Spleen (tissue), 13 donors: ENCODE measurements at places on chromosomes 5 and 9. TPM values are rescaled to one million over a fixed set of nuclear protein-coding genes. Genes with fewer than 3 reads are reported as not detected.

DNA sequence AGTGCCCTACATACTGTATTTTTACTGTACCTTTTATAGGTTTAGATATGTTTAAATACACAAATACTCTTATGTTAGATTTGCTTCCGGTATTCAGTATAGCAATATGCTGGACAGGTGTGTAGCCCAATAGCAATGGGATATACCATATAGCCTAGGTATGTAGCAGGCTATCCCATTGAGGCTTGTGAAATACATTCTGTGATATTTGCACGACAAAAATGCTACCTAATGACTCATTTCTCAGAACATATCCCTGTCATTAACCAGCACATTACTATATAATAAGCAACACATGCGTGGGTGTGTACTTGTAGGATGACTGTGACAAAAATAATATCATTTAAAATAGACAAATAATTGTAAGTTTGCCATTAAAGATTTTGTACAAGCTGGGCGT is 208.8 kb downstream of the MRPS30 start:
- H3K4me1 ChIP-seq = no peaks in the 10 kb centered on the region
- H3K36me3 ChIP-seq = no peaks in the 10 kb centered on the region
- no peaks in the 10 kb centered on the region for H3K27me3 ChIP-seq
- H3K4me3 ChIP-seq = no peak overlapping the region
- no peak for DNase-seq
- H3K27ac ChIP-seq = no peak overlapping the region

DNA sequence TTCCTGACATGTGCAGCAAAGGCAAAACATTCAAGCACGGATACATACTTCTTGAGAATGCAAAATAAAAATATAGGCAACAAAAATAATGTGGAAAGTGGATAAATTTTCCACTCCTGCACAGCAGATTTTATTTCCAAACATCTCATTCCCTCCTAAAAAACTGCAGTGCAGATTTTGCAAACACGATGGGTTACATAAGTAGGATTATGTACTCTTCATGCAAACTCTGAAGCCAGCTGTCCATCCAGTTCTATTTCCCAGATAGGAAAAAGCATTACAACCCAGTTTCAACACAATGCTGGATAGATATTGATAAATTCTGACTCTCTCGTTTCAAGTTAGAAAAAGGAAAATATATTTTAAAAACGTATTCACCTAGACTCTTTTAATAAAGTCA is 52.7 kb upstream of the CCNG1 start:
- H3K36me3 ChIP-seq = no peaks in the 10 kb centered on the region
- no peak overlapping the region for H3K27ac ChIP-seq
- no peak overlapping the region for H3K4me3 ChIP-seq
- no peaks in the 10 kb centered on the region for H3K4me1 ChIP-seq
- H3K27me3 ChIP-seq = no peaks in the 10 kb centered on the region

Gene PDCD1LG2
- 29.3 TPM for total RNA-seq

Gene DOK3
- total RNA-seq = 231 TPM

Gene NKD2
- 10.3 TPM for total RNA-seq

- no peaks in the 10 kb centered on the region for H3K27me3 ChIP-seq
- no peaks in the 10 kb centered on the region for H3K4me1 ChIP-seq
These were observed 320.6 kb upstream of the PTGER4 start for GRCh38 chr5:40359093-40359492.

DNA sequence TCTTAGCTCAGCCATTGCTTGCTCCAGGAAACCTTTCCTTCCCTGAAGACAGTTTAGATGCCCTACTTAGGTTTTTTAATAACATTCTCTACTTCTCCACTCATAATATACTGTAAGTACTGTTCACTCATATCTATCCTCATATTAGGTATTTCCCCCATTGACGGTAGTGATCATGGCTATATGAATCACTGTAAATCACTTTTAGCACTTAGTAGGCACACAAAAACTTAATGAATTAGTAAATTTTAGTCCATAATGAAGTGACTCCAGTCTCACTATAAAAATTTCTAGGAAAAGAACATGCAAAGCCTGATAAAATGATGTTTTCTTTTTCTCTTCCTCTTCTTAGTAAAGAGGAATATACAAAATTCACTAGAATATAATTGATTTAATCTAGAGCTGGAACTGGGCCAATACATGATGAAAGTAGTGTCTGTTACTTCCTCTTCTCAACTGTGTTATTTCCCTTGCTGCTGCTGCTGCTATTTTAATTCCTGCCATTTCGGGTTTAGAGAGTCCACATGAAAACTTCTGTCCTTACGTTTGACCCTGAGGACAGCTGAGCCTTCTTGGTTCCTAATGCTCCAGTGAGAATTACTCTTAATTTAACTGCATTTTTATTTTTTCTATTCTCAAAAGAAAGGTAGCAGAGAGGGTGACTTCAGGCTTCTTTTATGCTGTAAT is 73.5 kb downstream of the LNPEP start:
- peaks cover 2% of the 10 kb centered on the region for H3K36me3 ChIP-seq
- peaks cover 17% of the 10 kb centered on the region for H3K4me1 ChIP-seq
- DNase-seq = no peak
- peak overlapping the region; percentile 72 for H3K27ac ChIP-seq
- no peaks in the 10 kb centered on the region for H3K27me3 ChIP-seq

Gene PCDHGA8
- total RNA-seq = 0.70 TPM

GRCh38 chr5:179357031-179357430 is 11.8 kb upstream of the ADAMTS2 start:
- peaks cover 1% of the 10 kb centered on the region for H3K27me3 ChIP-seq
- no peaks in the 10 kb centered on the region for H3K36me3 ChIP-seq
- no peak for DNase-seq
- peaks cover 31% of the 10 kb centered on the region for H3K4me1 ChIP-seq
- H3K27ac ChIP-seq = peak overlapping the region; percentile 53

Gene YIPF5
- 34.1 TPM for total RNA-seq

Gene FRRS1L
- not detected for total RNA-seq

DNA sequence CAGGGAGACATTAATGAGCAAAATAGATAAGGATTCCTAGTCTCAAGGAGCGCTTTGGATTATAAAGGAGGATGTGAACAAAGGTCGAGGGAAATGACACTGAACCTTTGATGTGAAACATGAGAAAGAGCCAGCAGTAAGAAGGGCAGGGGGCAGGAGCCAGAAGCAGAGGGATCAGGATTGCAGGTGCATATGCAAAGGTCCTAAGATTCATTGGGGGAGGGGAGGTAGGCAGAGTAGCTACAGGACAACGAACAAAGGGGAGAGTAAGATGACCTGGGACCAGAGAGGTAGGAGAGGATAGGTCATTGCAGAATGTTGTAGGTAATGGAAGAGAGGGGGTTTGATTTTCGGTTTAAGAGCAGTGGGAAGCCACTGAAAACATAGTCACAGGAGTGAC is 129.2 kb upstream of the TRPM3 start:
- H3K4me1 ChIP-seq = peaks cover 7% of the 10 kb centered on the region
- no peak overlapping the region for H3K4me3 ChIP-seq
- H3K27me3 ChIP-seq = peaks cover 13% of the 10 kb centered on the region
- DNase-seq = no peak
- no peaks in the 10 kb centered on the region for H3K36me3 ChIP-seq

DNA sequence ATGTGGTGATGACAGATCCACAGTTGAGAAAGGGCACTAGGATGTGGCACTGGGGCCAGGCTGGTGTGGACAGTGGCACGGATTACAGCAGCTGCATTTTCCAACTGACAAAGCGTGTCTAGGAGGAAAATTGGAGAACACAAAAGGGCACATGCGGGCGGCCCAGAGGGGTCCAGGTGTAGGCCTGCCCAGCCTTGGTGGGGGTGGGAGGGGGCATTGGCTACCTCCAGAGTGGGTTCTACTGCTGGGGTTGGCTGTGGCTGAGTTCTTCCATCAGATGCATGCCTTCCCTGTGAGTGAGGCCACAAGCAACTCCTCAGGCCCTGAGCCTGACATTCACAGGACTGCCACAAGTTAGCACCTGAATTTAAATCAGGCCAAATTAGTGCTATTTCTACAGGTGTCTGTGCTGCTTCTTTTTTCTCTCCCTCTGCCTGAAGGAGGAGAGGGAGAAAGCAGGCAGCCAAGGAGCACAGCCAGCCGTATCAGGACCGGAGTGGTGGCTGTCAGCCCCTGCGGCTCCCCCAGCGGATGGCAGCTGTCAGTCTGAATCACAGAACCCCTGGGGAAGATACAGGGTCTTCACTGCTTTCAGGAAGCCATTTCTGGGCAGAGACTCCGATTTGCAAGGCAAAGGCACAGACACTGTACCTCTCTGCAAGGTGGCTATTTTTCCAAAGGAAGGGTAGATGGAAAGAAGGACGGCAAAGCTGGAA is 464.2 kb downstream of the SPOCK1 start:
- no peak overlapping the region for H3K4me3 ChIP-seq
- DNase-seq = no peak
- H3K36me3 ChIP-seq = no peaks in the 10 kb centered on the region
- no peak overlapping the region for H3K27ac ChIP-seq
- H3K4me1 ChIP-seq = no peaks in the 10 kb centered on the region

Gene GAS1
- total RNA-seq = 6.9 TPM

Gene RAI14
- 141 TPM for total RNA-seq

DNA sequence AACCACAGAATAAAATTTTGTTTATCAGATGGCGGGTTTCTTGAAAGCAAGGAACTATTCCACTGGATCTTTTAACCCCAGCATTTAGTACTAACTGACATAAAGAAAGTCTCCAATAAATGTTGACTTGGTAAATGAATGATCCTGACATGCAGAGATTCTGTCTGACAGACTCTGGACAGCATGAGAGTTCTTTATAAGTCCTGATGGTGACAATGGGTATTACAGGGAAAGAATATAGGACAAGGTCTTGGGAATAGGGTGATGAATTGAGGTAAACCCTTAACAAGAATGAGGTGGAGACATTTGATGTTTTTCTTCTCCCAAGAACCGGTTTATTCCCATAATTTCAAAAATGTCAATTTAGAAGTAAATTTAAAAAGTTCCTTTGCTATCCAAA is 453.9 kb downstream of the TUSC1 start:
- DNase-seq = no peak
- H3K4me3 ChIP-seq = no peak overlapping the region
- no peak overlapping the region for H3K27ac ChIP-seq
- H3K27me3 ChIP-seq = no peaks in the 10 kb centered on the region

Gene GADD45G
- total RNA-seq = 2.6 TPM

Gene HAND1
- total RNA-seq = not detected

- DNase-seq = no peak
- no peaks in the 10 kb centered on the region for H3K36me3 ChIP-seq
- peak overlapping the region; percentile 52 for H3K4me3 ChIP-seq
- no peak overlapping the region for H3K27ac ChIP-seq
These were observed 7.3 kb upstream of the NEUROG1 start for GRCh38 chr5:135543001-135543484.

- H3K4me3 ChIP-seq = no peak overlapping the region
- H3K27ac ChIP-seq = no peak overlapping the region
- no peak for DNase-seq
- H3K27me3 ChIP-seq = no peaks in the 10 kb centered on the region
These were observed 9.8 kb upstream of the CYLC2 start for GRCh38 chr9:102985162-102985895.

Gene ENTPD2
- total RNA-seq = not detected

DNA sequence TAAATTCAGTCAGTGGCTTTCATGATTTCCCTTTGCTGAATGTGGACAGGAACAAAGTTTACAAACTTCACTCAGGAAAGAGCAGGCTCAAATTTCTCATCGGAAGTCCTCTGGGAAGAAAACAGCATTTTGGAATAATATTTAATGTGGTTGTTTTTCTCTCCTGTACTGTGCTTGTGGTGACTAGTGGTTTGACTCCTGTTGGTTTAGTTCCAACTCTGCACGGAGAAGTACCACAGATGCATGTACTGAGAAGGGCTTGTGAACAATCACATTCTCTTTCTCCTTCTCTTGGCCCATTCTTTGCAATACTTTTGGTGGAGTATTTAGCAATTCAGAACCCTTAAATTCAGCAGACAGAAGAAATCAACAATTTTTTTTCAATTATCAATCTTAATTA is 13.3 kb downstream of the MPDZ start:
- no peaks in the 10 kb centered on the region for H3K27me3 ChIP-seq
- no peak overlapping the region for H3K27ac ChIP-seq
- DNase-seq = no peak
- H3K36me3 ChIP-seq = no peaks in the 10 kb centered on the region

Gene TLR4
- 216 TPM for total RNA-seq

Gene FOXD4
- total RNA-seq = 0.42 TPM

GRCh38 chr5:7105358-7105757 is 290.6 kb upstream of the ADCY2 start:
- H3K27me3 ChIP-seq = no peaks in the 10 kb centered on the region
- no peak overlapping the region for H3K27ac ChIP-seq
- no peaks in the 10 kb centered on the region for H3K4me1 ChIP-seq
- H3K36me3 ChIP-seq = no peaks in the 10 kb centered on the region
- DNase-seq = no peak
- H3K4me3 ChIP-seq = no peak overlapping the region

Gene C5orf58
- not detected for total RNA-seq

DNA sequence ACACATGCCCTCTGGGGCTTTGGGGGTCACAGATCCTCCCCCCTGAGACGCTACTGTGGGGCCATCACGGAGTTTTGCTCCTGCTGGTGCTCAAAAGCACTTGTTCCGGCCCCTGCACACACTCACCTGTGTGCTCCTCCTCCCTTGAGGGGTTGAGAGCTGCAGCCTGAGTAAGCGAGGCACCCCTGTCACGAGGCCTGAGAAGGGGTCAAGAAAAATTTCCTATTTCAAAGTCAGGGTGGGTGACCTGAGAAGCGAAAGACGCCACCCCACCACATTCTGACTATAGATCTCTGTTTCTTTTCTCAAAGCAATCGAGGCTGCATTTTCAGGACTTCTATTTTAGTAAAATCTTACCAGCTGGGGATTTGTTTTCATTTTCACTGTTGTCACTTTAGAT is 138.5 kb downstream of the DCP2 start:
- DNase-seq = no peak
- H3K36me3 ChIP-seq = no peaks in the 10 kb centered on the region
- no peak overlapping the region for H3K27ac ChIP-seq
- no peaks in the 10 kb centered on the region for H3K27me3 ChIP-seq

GRCh38 chr9:92770360-92770995 is 5.8 kb upstream of the BICD2 start:
- H3K4me3 ChIP-seq = no peak overlapping the region
- no peaks in the 10 kb centered on the region for H3K27me3 ChIP-seq
- H3K4me1 ChIP-seq = peaks cover 33% of the 10 kb centered on the region
- no peaks in the 10 kb centered on the region for H3K36me3 ChIP-seq
- DNase-seq = peak; percentile 88
- peak overlapping the region; percentile 72 for H3K27ac ChIP-seq

GRCh38 chr5:69084903-69085302 is 8.9 kb upstream of the SLC30A5 start:
- DNase-seq = no peak
- H3K27me3 ChIP-seq = no peaks in the 10 kb centered on the region
- no peaks in the 10 kb centered on the region for H3K4me1 ChIP-seq
- no peaks in the 10 kb centered on the region for H3K36me3 ChIP-seq
- H3K27ac ChIP-seq = no peak overlapping the region

GRCh38 chr9:80467632-80468031 is 895.9 kb downstream of the TLE4 start:
- no peaks in the 10 kb centered on the region for H3K36me3 ChIP-seq
- H3K27me3 ChIP-seq = no peaks in the 10 kb centered on the region
- DNase-seq = no peak
- H3K4me3 ChIP-seq = no peak overlapping the region
- H3K27ac ChIP-seq = no peak overlapping the region

- H3K27me3 ChIP-seq = no peaks in the 10 kb centered on the region
- H3K27ac ChIP-seq = no peak overlapping the region
- peaks cover 87% of the 10 kb centered on the region for H3K4me1 ChIP-seq
- DNase-seq = no peak
- no peaks in the 10 kb centered on the region for H3K36me3 ChIP-seq
These were observed 43.9 kb downstream of the FNBP1 start for GRCh38 chr9:129999141-129999510.
